Stimulated activated CD8-positive, alpha-beta memory T cell treated with anti-CD3 and anti-CD28 coated beads, Interleukin-7, amount 100 ng/mL, for 4 hours (primary cell): ENCODE measurements at places on chromosomes 6 and 20.

DNA sequence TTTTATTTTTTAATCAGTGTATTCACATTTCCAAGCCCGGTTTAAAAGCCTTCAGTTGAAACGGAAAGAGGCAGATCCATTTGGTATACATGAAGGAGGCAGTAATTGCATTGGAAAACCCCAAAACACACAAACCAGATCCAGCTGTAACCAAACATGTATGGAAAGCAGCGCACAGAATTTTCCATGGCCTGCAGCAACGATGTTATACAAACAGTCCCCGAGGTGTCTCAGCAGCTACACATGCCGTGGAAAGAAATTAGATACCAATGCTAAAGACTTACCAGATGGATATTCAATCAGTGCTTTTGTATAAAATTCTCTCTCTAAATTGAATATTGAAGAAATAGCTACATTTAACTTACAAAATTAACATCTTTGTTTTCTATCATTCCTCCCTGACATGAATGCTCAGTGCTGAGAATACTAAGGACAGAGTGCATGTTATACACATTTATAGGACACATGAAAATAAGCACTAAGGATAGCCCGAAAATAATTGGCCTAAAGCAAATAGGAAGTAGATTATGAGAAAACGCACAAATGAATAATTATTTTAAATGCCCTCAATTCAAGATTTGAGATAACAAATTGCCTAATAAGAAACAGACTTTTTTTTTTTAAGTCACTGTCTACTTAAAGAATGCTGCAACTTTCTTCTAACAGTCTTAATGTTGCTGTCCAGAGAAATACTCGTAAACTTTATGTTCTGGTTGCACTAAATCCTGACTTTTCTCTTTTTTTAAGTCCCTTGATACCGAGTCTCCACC is 713.1 kb downstream of the HDGFL1 start:
- DNase-seq: no peak

DNA sequence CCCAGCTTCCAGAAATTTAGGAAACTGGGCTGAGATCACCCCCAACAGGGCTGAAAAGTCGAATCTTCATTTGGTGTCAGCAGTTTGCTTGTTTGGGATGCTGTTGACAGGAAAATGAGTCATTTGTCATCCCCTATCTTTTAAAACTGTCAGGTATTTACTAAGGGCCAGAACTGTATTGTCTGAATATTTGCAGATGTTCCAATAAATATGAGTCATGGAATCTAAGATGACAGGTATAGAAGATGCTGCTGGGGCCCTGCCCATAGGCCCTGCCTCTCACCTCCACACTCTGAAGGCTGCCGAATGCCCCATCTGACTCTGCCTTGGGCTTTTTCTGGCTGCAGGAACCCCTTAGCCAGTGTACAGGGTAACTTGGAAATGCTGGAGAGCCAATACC is 3.9 kb downstream of the ETV7 start:
- no peak for DNase-seq

GRCh38 chr6:140879946-140880345 is 1252.8 kb upstream of the GJE1 start:
- no peak for DNase-seq

DNA sequence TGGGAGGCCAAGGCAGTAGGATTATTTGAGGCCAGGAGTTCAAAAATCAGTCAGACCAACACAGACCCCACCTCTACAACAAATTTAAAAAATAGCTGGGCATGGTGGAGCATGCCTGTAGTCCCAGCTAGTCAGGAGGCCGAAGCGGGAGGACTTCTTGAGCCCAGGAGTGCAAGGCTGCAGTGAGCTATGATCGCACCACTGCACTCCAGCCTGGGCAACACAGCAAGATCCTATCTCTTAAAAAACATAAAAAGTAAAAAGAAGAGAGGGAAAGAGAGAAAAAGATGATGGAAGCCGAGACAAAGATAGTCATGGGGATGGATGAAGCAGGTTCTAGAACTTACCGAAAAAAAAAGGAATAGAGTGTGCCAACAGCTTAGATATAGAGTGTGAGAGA is 25.8 kb upstream of the RPP40 start:
- no peak for DNase-seq

- DNase-seq: no peak
These were observed 55.7 kb upstream of the PREP start for GRCh38 chr6:105458551-105458950.

DNA sequence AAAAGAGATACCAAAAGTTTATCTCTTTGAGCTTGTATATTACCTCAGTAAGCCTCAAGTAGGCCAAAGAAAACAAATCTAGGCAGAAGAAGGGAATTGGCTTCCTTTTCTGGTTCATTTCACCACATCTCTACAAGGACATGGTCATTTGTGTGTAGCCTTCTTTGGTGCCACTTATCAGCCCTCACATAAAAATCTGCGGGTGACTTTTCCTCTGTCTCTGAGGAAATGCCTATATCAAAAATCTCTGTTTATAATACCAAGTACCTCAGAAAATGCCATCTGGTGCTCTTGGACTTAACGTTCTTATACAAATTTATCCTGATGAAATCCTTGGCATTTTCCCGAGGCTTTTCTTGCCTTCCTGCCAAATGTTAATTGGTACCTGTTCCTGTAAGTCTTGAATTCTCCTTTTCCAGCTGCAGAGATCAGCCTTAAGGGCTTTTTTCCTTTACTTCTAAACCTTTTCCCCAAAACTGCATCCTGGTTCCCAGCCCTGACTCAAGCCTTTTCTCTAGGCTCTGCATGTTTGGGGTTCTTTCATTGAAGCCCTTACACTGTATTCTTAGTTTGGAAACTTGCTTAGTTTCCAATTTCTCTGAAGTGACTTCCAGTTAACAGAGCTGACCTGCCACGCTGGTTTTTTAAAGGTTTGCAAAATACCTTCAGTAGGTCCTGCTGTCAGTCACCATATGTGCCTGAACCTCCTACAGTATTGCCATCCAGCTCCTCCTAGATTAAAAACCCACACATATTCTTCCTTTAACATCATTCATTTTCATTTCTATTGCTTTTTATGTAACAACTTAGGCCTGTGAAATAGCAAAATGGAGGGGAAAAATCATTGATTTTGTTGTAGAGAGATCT is 191.2 kb upstream of the PREP start:
- no peak for DNase-seq

GRCh38 chr6:42904467-42904866 is 11.4 kb upstream of the PTCRA start:
- DNase-seq: no peak

- no peak for DNase-seq
These were observed 6.8 kb upstream of the EPB41L1 start for GRCh38 chr20:36147690-36148089.

DNA sequence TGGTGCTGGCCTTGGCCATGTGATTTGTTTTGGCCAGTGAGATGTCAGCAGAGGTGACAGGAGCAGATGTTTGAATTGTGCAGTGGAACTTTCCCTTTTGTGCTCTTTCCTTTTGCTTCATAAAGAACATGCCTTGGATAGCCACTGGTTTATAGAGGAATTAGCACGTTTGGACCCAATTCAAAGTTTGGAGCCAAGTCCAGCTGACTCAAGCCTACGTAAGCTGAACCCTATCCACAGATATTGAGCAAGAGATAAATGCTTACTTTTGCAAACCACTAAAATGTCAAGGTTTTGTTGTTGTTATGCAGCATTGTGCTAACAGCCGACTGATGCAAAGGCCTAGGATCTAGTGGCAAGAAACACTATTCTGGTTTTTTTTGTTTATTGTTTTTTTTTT is 230.9 kb upstream of the CITED2 start:
- DNase-seq: no peak

DNA sequence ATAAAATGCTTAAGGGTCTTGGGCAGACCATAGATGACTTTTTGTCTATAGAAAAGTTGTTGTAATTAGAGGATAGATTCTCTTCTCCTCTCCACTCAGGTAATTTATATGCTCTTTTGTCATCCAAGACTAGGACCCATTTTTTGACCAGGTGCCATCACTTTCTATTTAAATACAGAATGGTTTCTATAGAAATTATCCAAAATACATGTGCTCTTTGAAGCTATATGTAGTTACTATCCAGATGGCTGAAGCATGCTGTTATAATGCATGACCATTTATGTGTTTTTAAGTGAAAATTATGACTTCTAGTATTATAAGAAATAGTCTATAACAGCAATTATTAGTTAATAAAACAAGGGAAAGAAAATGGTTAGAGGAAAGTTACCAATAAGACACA is 3.0 kb upstream of the MLIP start:
- DNase-seq: no peak

DNA sequence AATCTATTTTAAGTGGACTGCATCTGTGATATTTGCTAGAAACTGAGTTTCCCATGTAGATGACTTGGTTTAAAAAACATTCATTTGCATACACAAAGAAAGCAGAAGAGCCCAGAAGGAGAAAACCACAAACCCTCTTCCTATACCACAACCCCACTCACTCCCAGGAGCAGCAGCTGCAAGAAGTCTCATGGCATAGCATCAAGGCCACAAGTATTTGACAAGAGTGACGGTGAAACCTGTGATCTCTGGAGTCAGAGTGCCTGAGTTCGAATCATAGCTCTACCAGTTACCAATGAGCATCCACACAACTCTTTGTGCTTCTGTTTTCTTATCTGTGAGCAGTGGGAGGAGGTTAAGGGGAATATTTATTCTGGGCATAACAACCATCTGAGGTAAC is 44.7 kb upstream of the SIRPG start:
- no peak for DNase-seq

DNA sequence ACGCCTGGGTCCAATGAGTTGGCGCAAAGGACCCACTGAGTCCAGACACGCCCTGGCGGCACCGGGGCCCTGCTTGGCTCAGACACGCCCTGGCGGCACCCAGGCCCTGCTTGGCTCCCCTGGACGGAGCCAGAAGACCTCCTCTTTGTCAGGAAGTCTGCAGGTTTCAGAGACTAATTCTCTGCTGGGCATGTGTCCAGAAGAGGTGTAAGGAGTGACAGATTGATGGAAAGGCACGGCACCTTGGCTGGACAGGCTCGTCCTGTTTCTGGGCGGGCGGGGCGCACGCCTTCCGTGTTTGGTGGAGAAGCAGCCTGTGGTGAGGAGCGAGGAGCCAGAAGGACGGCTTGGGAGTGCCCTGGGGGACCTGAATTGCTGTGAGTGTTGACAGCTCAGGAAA is 23.1 kb upstream of the DACT2 start:
- DNase-seq: no peak

GRCh38 chr6:12474167-12475140 is 184.3 kb downstream of the EDN1 start:
- no peak for DNase-seq

DNA sequence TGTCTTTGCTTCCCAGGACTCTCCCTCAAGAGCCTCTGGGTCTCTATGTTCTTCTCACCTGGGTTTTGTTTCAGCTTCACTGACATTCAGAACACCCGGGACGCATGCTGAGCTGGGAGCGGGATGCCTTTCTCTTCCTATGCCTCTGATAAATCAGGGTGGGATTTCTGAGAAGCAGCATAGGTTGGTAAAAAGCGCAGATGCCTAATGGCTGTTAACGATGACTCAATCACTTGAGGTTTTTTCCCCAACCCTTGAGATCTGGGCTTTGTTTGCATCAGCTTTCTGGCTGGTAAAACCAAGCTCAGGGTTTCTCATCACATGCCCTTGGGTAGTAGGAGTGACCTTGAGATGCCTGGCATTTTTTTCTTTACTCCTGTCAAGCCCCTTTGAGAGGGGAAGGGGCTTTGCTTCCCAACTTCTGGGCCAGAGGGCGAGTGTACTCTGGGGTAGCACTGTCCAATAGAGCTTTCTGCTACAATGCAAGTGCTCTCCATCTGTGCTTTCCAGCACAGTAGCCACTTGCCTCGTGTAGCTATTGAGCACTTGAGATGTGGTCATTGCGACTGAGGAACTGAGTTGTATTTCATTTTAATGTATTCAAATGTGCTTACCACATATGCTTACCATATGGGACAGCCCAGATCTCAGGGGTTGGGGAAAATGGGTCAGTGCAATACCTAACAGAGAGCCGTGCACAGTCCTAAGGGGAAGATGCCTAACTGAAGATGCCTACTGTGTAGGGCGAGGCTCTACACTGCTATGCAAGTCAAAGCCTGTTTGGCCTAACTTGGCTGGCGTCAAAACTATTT is 69.1 kb downstream of the PPP1R14C start:
- no peak for DNase-seq

GRCh38 chr20:47727170-47727880 is 58.0 kb downstream of the SULF2 start:
- peak; percentile 35 for DNase-seq

GRCh38 chr20:55070001-55070400 is 594.6 kb downstream of the DOK5 start:
- DNase-seq: no peak

DNA sequence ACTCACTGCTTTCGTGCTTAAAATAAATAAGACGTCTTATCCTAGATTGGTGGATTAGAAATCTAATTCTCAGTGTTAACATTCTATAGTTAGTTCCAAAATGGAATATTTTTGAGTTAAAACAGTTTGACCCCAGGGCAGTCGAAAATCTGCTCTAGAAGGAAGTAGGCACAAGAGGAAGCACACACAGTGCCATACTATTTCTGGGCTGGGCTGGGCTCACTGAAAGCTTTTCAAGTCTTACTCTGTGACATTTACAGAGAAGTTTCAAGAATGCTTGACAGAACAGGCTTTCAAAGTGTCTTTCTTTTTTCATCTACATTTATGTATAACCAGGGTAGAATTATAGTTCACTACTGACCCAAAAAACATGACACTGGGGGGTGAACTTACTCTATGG is 209.8 kb downstream of the SOD2 start:
- DNase-seq: no peak

GRCh38 chr6:126886106-126886505 is 232.4 kb upstream of the RSPO3 start:
- no peak for DNase-seq

- DNase-seq: no peak
These were observed 8.7 kb upstream of the RWDD1 start for GRCh38 chr6:116562614-116563013.

GRCh38 chr6:218153-219018 is 73.9 kb upstream of the DUSP22 start:
- no peak for DNase-seq

DNA sequence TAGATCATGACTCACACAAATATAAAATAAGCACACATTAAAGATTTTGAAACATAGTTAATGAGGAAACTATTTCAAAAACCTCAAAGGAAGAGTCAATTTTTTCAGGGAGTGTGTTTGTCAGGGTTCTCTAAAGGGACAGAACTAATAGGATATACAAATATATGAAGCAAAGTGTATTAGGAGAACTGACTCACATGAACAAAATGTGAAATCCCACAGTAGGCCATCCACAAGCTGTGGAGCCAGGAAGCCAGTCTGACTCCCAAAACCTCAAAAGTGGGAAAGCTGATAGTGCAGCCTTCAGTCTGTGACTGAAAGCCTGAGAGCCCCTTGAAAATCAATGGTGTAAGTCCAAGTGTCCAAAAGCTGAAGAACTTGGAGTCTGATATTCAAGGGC is 898.0 kb upstream of the EYS start:
- no peak for DNase-seq

DNA sequence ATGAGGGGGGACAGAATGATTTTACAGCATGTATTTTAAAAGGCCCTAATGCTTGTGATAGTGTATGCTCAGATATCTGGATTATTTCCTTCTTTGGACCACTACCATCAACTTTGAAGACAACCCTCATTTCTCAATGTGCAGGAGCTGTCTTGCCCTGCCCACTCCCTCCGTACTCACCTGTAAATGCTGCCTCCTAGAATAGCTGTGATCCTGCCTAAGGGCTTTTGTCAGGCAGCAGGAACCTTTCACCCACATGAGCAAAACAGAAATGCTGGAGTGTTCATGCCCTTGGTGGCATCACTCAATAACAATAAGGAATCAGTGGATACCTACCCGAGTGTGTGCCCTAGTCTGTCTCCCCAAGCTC is 723.6 kb upstream of the FLRT3 start:
- no peak for DNase-seq
